CD4-positive, alpha-beta T cell (primary cell): ENCODE measurements at places on chromosomes 11 and 22.

- no peak for DNase-seq
- H3K27me3 ChIP-seq = no peaks in the 10 kb centered on the region
- no peaks in the 10 kb centered on the region for H3K36me3 ChIP-seq
- no peaks in the 10 kb centered on the region for H3K4me1 ChIP-seq
Observed at GRCh38 chr11:24516638-24517037, 19.8 kb downstream of the LUZP2 start.

- no peak overlapping the region for H3K27ac ChIP-seq
- no peaks in the 10 kb centered on the region for H3K27me3 ChIP-seq
- no peaks in the 10 kb centered on the region for H3K36me3 ChIP-seq
- H3K4me1 ChIP-seq = no peaks in the 10 kb centered on the region
Observed at GRCh38 chr11:86923999-86924766, 31.0 kb downstream of the FZD4 start.

GRCh38 chr11:57392763-57393105 lies 2.3 kb upstream of the PRG2 start:
- no peak overlapping the region for H3K27ac ChIP-seq
- DNase-seq = no peak
- no peaks in the 10 kb centered on the region for H3K36me3 ChIP-seq
- no peaks in the 10 kb centered on the region for H3K4me1 ChIP-seq
- no peak overlapping the region for H3K4me3 ChIP-seq
- no peaks in the 10 kb centered on the region for H3K27me3 ChIP-seq

GRCh38 chr22:49962012-49962750 lies 1.6 kb downstream of the PIM3 start:
- no peaks in the 10 kb centered on the region for H3K27me3 ChIP-seq
- peak overlapping the region; percentile 82 for H3K4me3 ChIP-seq
- peak; percentile 71 for DNase-seq
- peaks cover 32% of the 10 kb centered on the region for H3K36me3 ChIP-seq
- peaks cover 58% of the 10 kb centered on the region for H3K4me1 ChIP-seq
